CD4-positive, alpha-beta T cell treated with Interleukin-4 for 1 hour (primary cell): ENCODE measurements at places on chromosomes 7 and 10.

- DNase-seq, result no peak
Observed at GRCh38 chr7:17523813-17524739, 225.6 kb downstream of the AHR start.

- no peak for DNase-seq
Observed at GRCh38 chr10:108187408-108188012, 1023.0 kb upstream of the SORCS1 start.

- no peak for DNase-seq
Observed at GRCh38 chr10:119477444-119477843, 65.1 kb downstream of the RGS10 start.

GRCh38 chr10:114970515-114970914 lies 32.5 kb downstream of the TRUB1 start:
- DNase-seq, result peak; percentile 0

- DNase-seq, result no peak
Observed at GRCh38 chr7:64873517-64873916, 29.6 kb upstream of the ZNF273 start.

GRCh38 chr7:156773966-156774365 lies 119.0 kb downstream of the LMBR1 start:
- no peak for DNase-seq

GRCh38 chr7:12158334-12159060 lies 52.6 kb upstream of the TMEM106B start:
- no peak for DNase-seq

- DNase-seq, result no peak
Observed at GRCh38 chr7:103622274-103622673, 176.3 kb upstream of the SLC26A5 start.
